ENCODE measurements at places on chromosomes 6 and 20. TPM values are rescaled to one million over a fixed set of nuclear protein-coding genes. Genes with fewer than 3 reads are reported as not detected.

Gene SLC52A3
- total RNA-seq, result 0.03 TPM

Gene DNAAF9
- 2.1 TPM for total RNA-seq

- no peak for DNase-seq
Measured at GRCh38 chr20:46014517-46015396, 6.0 kb downstream of the MMP9 start.

- DNase-seq, result peak; percentile 24
Measured at GRCh38 chr6:109978174-109979032, at the start of gene GPR6. TSS of gene GPR6 (plus strand) at chr6:109978311. CDS start at chr6:109979113, 802 bp downstream.

- peak; percentile 8 for DNase-seq
Measured at GRCh38 chr6:161139766-161140553, 133.9 kb downstream of the AGPAT4 start.

Gene ZNF391
- total RNA-seq, result 3.3 TPM

Gene ASXL1
- 49.2 TPM for total RNA-seq

- DNase-seq, result no peak
Measured at GRCh38 chr20:45863543-45864470, 6.4 kb downstream of the ZSWIM3 start.

- DNase-seq, result no peak
Measured at GRCh38 chr6:151740820-151741219, 66.7 kb upstream of the ESR1 start.

Gene PDE7B
- not detected for total RNA-seq

- peak; percentile 46 for DNase-seq
Measured at GRCh38 chr6:42120895-42121865, 21.2 kb downstream of the C6orf132 start.

Gene RIPOR2
- 0.53 TPM for total RNA-seq

Gene TAF4
- total RNA-seq, result 5.1 TPM

GRCh38 chr20:12916699-12917098, 92.1 kb upstream of the SPTLC3 start:
- DNase-seq, result no peak

Gene SLC25A27
- total RNA-seq, result 0.02 TPM

- DNase-seq, result no peak
Measured at GRCh38 chr20:24542721-24543120, 73.3 kb downstream of the SYNDIG1 start.

Gene SLC17A9
- total RNA-seq, result not detected

Gene TRPC4AP
- 48.6 TPM for total RNA-seq

Gene SLC22A7
- not detected for total RNA-seq

GRCh38 chr20:38961530-38962043, 557 bp upstream of the DHX35 start:
- DNase-seq, result peak; percentile 10

- no peak for DNase-seq
Measured at GRCh38 chr6:55826941-55827340, 48.4 kb downstream of the BMP5 start.

DNA sequence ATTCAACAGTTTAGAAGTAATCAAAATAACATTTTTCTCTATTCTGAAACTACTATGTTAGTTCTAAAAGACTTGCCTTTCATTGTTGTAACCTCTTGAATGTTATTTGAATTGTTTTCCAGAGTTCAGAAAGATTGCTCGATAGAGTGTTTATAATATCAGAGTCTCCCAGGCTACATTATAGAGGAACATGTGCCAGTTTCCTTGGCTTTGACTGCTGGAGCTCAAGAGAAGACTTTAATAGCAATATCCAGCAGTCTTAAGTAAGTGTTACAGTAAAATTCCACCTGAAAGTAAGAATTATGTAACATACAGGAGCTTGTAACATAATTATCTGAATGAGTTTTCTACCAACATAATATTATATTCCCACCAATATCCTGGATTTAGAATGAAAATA, 991.8 kb upstream of the ADGRB3 start:
- DNase-seq, result no peak

Gene GRM1
- not detected for total RNA-seq

Gene ADTRP
- 3.9 TPM for total RNA-seq

- no peak for DNase-seq
Measured at GRCh38 chr6:149717255-149717587, 680 bp downstream of the LATS1 start.

DNA sequence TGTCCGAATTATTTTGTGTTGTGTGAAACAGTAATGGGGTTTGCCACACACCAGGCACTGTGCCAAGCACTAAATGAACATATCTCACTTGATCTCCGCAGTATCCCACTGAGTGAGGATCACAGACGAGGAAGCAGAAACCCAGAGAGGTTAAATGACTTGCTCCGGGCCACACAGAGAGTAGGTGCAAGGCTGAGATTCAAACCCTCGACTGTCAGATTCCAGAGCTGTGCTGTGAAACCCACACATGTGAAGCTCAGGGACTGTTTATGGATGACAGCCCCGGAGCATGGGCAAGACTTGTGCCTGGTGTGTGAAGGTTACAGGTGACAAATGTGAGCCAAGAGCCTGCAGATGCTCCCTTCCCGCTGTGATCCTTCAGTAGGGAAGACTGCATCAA, 87.8 kb upstream of the SIRPA start:
- no peak for DNase-seq

- DNase-seq, result no peak
Measured at GRCh38 chr20:37393863-37394542, 48.1 kb downstream of the SRC start.

GRCh38 chr6:44676246-44676790, 288.8 kb downstream of the CDC5L start:
- DNase-seq, result no peak

Gene OARD1
- 9.3 TPM for total RNA-seq

Gene CD93
- not detected for total RNA-seq

DNA sequence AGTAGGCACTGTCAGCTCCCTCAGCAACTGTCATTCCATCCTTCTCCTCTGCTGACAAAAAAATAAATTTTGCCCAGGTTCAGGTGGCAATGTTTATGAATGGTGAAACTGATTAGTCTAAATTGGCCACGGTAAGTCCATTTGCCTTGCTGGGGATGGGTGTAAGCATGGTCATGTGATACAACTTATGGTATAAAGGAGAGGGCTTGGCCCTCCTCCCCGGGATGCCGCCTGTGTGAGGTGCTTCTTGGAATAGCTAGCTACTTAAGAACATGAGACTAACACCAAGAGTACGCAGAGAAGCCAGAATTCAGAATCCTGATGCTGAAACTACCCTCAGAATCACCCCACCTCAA, 94.4 kb upstream of the MAP7 start:
- no peak for DNase-seq

DNA sequence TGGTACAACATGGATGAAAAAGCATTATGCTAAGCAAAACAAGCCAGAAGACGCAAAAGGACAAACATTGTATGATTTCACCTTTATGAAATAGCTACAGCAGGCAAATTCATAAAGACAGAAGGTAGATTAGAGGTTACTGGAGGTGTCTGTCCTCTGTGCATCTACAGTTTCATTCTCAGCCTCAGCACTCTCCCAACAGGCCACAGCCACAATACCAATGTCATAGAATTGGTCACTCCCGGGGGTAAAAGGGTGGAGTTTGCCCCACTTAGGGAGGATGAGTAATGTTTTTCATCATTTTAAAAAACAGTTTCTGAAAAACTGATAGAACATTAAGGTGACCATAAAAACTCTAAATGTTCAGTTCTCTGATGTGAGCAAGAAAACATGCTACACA, 17.2 kb upstream of the TMX4 start:
- DNase-seq, result no peak

DNA sequence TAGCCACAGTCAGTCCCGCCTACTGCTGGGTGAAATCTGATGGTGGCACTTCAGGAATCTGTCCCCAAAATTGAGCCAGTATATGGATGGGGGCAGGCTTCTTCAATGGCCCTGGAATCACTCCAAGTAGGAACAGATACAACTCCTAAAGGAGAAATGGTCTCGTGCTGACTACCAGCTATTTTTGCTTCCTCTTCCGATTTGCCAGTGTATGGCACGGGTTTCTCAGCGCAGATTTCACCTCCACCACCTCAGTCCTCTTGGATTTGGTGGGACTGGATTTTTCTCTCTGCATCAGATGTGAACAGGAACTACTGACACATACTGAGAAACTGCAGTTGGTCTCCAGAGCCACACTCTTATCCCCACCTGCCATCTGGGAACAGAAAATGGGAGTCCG, 27.2 kb downstream of the PNPLA1 start:
- no peak for DNase-seq

GRCh38 chr20:61052195-61052750, 199.8 kb upstream of the CDH4 start:
- no peak for DNase-seq

Gene LAMP5
- not detected for total RNA-seq

Gene BIRC7
- total RNA-seq, result not detected

GRCh38 chr6:158677906-158678578, 28.2 kb downstream of the SYTL3 start:
- no peak for DNase-seq

Gene TREM2
- total RNA-seq, result not detected

GRCh38 chr20:57065646-57066045, 200.8 kb downstream of the BMP7 start:
- peak; percentile 37 for DNase-seq

Gene ADGB
- total RNA-seq, result not detected

Gene CRISP3
- not detected for total RNA-seq

Gene GRM4
- not detected for total RNA-seq

Gene GNAS-AS1
- 1.8 TPM for total RNA-seq

- DNase-seq, result no peak
Measured at GRCh38 chr20:1857466-1857865, 37.7 kb upstream of the SIRPA start.
